ENCODE measurements at places on chromosomes 2 and 18.

DNA sequence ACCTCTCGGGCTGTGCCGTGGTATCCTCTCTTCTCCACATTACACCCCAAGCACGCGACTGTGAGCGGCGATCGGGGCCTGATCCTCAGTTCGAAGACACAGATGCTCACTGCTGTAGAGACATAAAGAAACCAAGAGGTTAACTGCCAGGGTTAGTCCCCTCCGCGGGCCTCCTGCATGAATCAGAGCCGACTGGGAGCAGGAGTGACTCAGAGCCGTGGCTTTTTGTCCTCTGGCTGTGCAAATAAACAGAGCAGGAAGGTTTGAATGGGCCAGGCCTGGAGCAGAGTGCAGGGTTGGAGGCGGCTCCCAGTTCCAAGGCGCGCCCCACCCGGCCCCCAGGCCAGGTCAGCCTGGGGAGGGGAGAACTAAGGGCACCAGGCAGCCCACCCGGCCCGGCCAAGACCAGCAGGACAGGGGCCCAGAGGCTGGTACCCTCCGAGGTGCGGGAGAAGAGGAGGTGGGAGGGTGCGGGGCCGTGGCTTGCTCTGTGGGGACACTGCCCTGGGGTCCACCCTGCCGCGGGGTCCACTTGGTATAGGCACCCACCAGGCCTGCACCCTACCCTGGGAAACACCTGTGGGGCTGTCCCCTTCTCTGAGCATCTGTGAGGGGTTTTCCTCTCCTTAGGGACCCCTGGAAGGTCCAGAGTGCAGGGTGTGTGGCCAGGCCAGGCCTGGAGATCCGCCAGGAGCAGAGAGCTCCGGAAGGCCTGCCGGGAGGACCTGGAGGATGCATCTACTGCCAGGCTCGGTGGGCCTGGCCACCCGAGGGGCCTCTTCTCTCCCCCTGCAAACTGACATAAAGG is 16.5 kb downstream of the TWIST2 start:
- no peak for DNase-seq

GRCh38 chr2:27634291-27634690 is 5.4 kb downstream of the GPN1 start:
- no peak for DNase-seq

DNA sequence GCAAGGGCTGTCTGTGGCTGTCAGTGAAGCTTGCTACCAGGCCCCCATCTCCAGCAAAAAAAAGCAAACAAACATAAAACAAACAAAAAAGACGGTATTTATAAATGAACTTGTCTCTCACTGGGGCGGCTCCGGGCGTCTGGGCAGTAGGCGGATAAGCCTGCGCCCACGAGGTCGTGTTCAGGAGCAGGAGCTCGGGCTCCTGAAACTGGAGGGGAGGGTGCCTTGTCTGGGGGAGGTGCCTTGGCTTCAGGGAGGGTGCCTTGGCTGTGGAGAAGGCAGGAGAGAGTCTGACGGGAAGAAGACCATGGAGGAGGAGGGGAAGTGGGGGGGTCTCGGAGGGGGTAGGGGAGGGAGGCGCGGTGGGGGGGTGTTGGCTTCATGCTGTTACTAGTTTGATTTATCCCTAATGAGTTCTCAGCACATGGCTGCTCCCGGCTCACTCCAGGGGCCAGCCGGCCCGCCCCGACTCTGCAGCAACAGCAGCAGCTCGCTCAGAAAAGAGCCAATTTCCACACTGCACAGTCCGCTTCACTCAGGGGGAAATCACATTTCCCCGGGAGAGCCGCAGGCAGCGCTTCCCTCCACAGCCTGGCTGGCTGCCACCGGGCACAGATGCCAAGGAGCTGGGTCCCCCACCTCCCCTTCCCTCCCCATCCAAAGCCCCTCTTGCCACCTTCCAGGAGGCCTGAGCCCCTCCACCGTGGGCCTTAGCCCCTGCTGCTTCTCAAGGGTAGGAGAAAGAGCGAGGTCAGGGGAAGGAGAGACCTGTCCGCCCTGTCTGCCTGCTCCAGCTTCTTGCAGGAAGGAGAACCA is 38.7 kb downstream of the PSD4 start:
- DNase-seq, result no peak

DNA sequence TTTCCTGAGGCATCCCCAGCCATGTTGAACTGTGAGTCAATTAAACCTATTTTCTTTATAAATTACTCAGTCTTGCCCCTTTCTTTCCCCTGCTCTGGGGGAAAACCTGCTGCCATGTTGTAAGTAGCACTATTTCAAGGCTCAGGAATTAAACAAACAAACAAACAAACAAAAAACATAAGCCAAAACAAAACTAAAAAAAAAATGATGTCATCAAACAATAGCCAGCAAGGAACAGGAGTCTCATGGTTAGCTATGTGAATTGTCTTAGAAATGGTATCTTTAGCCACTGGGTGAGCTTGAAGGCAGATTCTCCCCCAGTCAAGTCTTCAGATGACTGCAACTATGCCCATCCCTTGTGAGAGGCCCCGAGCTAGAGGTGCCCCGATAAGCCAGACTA is 823.4 kb upstream of the ZEB2 start:
- no peak for DNase-seq

DNA sequence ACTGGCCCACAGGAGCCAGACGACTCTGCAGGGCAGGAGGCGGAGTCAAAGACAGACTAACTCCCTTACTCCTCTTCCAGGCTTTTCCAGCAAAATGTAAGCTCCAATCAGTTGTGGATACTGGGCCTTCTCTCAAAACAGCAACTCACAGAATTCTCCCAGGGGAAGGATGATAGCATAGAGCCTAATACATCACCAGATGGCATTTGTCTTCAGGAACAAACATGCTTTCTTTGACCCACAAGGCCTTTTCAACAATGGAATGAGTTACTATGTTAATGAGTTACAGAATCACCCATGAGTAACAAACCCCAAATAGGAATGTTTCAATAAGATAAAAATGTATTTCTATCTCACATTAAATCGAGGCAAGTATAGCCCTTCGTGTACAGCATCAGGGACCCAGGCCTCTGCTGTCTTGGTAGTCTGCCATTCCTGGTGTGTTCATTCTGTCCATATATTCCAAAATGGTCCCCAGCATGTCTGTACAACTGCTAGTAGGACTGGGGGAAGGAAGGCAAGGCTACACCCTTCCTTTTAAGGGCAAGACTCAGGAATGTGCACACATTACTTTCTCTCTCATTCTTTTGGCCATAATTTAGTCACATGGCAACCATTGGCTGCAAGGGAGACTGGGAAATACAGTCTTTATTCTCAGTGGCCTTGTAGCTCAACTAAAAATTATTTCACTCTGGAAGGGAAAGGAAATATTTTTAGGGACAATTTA is 76.4 kb downstream of the BOD1L2 start:
- no peak for DNase-seq

DNA sequence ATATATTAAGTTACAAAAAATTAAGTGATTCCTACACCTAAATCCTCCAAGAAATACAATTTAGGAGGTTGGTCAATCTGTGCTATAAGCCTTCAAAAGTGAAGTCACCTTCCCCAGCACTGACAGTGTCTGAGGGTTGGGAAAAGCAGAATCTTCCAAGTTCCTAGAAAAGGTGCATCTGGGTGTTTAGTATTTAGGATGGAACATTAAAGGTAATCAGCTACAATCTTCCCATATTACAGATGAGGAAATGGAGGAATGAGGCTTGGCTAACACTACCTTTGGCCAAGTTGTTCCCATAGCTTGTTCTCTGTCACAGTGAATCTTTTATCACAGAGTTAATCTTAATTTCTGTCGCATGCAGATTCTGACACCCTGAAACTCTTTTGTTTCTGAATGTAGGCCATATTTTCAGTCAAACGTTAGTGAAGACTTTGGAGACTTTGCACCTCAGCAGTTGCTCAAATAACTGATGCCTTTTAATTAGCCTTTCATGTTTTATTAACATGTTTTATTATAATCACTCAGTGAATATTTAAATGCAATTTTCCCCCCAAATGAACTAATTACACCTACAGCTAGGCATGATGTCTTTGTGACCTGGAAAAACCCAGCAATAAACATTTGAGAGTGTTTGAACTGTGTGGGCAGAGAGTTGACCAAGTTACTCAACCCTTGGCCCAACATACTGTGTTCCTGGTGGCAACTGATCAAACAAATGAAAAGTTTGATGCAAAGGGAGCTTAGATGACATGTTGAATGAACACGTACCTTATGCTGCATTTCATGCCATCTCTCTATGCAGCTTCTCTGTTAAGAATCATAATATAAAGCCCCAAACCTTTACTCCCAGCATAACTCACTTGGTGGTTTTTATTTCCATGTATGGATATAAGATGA is 17.6 kb downstream of the FN1 start:
- no peak for DNase-seq

DNA sequence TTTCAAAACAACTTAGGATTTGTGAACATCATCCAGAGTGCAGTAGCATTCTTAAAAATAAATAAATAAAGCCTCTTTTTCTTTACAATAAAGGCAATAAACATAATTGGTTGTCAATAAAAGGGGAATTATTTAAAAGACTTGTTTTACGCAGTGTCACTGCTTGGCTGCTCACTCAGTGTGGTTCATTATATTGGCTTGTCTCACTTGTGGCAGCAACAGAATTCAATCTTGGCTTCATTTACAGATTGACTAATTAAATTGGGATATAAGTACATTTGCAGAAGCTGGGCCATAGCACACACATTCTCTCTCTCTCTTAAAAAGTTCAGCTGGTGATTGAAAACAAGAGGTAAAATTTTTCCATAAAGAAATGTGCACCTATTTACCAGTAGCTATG is 1027.6 kb downstream of the LRP1B start:
- DNase-seq, result no peak

DNA sequence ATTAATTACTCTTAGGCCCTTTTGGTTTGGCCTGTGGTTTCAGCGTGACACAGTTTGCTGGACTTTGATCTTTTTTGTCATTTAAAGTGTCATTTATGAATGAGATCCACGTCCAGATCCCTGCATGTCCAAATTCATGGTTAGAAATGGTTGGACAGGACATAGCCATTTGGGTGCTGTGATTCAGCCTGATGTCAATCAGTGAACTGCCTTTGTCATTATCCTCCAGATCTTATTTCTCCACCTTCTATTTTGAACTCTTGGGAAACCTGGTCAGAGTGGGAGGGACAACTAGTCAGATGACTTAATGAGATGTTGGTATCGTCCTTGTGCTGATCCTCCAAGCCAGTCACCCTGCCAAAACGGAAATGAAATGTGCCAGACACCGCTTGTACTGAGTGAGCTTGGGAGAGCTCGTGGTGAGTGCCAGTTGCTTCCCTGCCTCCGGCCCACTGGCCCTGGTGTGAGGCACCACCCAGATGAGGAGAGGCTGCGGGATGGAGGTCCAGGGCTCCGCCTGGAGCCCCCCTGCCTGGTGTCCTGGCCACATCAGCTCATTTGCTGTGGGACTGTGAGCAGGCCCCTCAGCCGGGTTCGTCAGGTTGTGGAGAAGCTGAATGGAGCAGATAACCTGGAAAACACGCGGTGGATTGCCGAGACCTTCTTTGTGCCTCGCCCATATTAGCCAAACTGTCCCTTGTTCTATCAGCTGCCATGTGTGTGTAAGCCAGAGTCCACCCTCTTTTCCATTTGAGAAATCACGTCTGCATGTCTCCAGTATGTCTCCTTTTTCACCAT is 70.1 kb downstream of the DGKD start:
- DNase-seq, result no peak

GRCh38 chr2:11014026-11014425 is 102.3 kb downstream of the KCNF1 start:
- DNase-seq, result no peak

GRCh38 chr2:234162861-234163260 is 112.4 kb downstream of the SPP2 start:
- no peak for DNase-seq

DNA sequence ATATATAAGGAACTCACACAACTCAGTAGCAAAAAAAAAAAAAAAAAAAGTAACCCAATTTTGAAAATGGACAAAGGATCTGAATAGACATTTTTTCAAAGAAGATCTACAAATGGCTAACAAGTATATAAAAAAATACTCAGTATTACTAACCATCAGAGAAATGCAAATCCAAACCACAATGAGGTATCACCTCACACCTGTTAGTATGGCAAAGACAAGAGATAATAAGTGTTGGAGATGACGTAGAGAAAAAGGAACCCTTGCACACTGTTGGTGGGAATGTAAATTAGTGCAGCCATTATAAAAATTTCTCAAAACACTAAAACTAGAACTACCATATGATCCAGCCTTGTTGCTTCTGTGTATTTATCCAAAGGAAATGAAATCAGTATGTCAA is 5.8 kb upstream of the CNDP1 start:
- DNase-seq, result no peak

GRCh38 chr18:50218432-50219197 is 23.7 kb upstream of the MYO5B start:
- DNase-seq, result no peak

DNA sequence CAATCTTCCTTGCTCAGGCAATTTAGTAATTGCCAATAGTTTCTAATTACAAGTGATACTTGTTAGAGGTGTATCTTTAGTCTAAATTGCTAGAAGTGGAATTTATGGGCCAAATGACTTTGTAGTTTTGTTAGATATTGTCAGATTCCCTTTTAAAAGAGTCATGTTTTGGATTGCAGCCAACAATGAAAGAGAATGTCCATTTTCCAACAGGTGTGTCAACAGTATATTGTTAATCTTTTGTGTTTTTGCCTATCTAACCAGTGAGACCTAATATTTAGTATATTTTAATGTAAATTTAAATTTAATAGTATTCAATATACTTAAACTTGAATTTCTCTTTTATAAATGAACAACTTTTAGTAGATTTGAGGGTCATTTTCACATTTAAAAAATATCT is 259.4 kb upstream of the ETAA1 start:
- no peak for DNase-seq
